NCI-H1417 treated with DMSO at 0.1 percent for 48 hours (cell line): ENCODE measurements at places on chromosomes 12 and 14.

DNA sequence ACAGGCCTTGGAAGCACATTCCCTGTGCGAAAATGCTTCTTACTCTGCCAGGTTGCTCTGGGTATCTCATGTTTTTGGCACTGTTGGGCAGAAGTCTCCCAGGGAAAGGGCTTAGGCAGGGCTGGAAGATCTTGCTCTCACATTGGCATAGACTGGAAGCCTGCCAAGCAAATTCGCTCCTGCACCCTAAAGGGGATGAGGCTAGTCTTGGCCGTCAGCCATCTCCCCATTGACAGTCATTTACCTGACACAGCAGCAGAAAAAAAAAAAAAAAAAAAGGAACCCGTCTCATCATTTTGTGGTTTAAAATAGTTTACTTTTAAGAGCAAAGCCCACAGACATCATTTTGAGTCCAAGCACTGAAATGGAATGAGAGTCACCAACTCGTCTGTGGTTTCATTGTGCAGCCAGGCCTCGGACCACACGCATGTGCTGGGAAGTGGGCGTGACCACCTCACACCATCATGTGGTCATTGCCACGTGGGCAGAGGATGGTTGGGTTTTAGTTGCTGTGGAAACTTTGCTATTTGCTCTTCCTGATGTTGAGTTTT is 84.8 kb downstream of the NRXN3 start:
- DNase-seq = peak; percentile 58

DNA sequence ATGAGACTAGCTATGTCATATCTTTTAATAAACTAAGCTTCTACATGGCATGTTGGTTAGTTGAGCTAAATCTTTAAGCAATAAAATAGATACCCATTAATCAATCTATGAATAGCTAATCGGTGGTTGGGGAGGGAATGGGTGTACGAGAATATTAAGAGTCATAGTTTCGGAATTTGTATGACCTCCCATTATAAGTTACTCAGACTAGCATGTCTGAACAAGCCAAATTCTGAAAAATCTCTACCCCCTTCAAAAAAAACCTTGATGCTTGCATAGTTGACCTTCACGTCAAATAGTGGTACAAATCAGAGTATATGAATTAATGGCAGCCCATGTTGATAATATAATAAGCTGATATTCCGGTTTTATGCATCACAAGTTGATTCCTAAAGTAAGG is 60.0 kb downstream of the PLEKHG7 start:
- DNase-seq = no peak

DNA sequence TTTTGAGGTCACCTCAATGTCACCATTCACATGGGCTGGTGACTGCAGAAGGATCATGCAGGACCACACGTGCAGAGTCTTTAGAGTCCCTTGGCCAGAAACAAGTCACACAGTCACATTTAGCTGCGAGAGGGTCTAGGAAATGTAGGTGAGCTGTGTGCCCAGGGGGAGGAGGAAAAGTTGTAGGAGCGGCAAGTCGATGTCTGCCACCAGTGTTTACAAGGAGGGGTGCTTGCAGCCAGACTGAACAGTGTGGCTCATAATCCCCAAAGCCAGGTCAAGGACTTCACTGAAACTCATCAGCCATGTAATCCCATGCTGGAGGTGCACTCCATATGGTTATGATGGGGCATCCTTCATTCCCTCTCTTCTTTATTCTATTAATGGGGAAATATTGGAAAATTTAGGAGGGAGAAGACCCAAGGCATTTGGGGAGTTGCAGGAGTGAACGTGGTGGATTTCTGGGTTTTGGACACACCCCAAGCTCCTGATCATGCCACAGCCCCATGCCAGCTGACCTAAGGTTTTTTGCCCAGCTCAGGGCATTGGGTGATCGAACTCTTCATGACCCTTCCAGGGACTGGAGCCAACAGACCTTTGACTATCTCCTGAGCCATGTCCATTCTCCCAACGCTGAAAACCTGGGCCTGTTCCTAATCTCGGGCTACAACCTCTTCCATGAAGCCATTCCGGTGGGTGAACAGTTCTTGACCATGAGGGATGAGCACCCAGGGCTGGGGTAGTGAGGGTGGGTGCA is 7.2 kb downstream of the DAO start:
- DNase-seq = no peak

GRCh38 chr12:129827102-129827865 is 76.5 kb downstream of the TMEM132D start:
- DNase-seq = no peak

DNA sequence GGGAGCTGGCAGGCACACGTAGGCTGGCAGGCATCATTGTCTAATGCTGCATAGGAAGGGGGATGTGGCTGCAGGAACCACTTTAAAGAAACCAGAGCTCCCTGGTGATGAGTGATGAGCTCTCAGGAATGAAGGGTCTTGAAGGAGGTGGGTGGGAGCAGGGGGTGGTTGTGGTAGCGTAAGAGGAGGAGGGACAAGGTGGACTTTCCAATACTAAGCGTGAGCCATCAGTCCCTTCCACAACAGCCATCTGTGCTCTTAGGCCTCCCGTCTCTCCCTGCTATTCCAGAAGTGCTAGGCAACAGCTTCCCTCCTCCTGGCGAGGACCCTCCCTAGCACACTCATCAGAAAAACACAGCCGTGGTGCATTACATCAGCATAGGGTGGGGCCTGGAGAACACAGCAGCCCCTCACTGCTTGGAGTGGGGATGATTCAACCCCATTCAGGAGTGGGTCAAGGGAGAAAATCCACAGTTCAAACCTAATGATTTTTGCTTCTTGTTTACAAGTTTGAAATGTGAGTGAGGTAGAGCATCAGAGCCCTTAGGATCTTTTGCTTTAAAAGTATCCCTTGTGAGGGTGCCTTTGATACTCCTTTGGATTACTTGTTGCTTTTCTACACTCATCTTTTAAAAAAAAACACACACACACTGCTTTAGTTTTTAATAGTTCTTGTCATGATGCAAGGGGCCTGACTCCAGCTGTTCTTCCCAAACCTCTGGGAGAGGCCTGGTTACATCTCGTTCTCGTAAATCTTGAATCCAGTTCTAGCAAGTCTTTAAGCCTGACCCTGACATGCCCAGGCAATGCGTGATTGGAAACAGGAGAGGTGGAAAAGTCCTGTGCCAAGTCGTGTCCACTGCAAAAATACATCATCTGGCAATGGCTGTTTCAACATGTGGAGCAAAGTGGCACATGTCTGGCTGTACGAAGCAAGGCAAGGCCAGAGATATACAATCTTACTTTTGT is 356.4 kb upstream of the DDHD1 start:
- no peak for DNase-seq

- DNase-seq = no peak
Observed at GRCh38 chr12:49702676-49703215, 4.5 kb downstream of the FMNL3 start.

DNA sequence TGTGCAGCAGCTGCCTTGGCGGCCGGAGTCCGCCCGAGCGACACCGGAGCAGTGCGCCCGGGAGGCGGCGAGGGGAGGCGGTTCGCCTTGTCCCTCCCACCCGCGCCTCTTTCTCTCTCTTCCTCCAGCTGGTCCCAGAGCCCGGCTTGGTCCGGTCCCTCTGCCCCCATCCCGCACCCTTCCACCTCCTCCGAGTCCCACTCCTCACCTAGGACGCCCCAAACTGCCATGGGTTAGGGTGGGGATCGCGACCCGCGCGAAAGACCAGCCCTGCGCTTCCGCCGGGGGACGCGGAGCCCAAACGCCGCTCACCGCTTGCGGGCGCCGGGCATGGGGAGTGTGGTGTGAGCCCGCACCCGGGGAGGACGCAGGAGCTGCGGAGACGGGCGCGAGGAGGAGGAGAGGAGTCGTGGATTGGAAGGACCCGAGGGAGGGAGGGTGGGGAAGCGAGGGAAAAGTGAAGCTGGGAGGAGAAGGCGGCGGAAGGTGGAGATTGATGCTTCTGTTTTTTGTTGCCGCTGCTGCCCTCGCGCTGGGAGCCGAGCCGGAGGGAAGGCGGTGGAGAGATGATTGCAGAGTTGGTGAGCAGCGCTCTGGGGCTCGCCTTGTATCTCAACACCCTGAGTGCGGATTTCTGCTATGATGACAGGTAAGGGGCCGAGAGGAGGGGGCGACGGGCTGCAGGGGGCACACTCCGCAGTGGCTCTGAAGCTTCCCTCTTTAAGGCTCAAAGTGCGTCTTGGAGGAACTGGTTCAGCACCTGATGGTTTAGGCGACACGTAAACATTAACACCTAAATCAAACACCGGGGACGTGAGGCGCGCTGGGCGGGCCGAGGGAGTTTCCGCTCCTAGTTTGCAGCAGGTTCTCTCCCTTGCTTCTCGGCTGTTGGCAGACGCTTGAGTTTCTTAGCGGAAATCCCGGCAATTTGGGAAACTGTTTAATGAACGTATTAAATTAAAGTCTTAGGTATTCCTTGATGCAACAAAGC is 610 bp downstream of the TMTC2 start:
- peak; percentile 38 for DNase-seq

DNA sequence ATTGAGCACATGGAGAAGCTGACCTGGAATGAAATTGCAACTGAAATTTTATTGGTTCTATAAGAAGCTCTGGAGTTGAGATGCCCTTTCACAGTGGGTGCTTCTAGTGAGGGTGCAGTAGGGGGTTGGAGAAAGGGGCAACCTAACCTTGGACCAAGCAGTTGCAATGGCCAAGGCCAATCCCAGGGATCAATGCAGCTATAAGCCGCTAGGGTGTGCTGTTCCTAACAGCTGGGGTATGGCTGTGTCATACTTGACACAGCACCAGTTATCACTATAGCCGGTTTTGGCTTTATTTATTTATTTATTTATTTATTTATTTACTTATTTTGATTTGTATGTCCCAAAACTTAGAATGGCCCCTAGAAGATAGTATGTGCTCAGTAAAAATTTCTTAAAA is 505.9 kb downstream of the FLRT2 start:
- no peak for DNase-seq

DNA sequence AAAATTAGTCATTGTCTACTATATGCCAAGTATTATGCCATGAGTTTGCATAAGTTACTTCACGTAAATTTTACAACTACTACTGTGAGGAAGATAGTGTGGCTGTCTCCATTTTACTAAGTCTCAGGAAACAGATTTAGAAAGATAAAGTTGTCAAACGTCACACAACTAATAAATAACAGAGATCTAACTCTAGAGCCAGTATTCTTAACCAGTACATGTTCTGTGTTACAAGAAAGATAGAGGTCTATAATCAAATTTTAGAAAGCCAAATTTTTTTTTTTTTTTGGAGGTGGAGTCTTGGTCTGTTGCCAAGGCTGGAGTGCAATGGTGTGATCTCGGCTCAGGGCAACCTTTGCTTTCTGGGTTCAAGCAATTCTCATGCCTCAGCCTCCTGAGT is 14.2 kb downstream of the CLEC4C start:
- DNase-seq = no peak

DNA sequence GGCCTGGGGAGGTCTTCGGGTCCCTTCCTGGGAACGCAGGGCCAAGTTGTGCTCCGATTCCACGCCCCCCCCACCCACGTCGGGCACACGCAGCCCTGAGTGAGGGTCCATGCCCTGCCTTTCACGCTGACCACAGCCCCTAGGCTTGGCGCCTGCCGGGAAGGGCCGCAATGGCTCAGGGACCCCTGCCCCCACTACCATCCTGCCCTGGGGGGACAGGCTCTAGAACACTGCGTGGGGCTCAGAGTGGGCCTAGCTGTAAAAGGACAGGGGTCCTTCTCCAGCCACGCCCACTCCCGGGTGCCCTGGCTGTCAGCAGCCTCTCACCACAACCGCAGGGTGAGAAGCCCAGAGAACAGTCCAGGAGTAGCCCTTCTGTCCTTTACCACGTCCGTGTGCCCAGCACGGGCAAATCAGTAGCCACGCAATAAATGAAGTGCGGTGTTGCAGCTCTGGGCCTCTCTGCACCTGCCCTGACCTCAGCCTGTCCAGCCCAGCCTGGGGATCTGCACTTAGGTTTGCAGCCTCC is 9.4 kb upstream of the GPR68 start:
- no peak for DNase-seq

DNA sequence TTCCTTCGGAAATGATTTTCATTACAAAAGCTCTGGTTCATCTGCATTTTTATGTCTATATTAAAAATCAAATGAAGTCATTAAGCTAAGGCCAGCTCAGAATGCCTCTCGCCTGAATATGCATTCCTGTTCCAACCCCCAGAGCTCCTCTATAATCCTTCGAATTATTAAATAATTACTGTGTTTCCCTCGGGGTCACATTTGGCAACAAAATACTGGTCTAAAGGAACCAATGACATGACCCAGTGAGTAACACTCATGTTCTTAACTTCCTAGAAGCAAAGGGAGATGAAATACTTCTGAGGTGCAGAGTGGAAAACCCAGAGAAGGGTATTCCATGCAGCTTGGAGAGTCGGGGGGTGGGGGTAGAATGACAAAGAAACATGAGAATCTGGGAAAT is 68.3 kb downstream of the FOXN3 start:
- no peak for DNase-seq

DNA sequence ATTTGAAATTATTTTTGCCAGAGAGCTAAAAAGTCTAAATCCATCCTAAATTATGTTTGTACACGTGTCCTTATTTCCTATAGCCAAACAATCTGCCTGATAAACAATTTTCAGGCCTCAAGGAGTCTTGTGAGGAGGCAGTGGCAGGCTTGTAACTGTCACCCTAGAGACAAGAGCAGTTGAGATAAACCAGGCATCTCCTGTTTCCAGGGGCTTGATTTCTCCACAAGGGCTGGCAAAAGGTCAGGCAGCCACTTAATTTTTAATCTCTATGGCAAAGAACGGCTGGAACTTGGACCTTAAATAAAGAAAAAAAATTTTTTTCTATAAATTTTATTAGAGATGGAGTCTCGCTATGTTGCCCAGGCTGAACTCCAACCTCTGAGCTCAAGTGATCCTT is 15.5 kb downstream of the PKP2 start:
- no peak for DNase-seq

GRCh38 chr14:91375720-91376452 is 41.7 kb downstream of the CCDC88C start:
- no peak for DNase-seq

DNA sequence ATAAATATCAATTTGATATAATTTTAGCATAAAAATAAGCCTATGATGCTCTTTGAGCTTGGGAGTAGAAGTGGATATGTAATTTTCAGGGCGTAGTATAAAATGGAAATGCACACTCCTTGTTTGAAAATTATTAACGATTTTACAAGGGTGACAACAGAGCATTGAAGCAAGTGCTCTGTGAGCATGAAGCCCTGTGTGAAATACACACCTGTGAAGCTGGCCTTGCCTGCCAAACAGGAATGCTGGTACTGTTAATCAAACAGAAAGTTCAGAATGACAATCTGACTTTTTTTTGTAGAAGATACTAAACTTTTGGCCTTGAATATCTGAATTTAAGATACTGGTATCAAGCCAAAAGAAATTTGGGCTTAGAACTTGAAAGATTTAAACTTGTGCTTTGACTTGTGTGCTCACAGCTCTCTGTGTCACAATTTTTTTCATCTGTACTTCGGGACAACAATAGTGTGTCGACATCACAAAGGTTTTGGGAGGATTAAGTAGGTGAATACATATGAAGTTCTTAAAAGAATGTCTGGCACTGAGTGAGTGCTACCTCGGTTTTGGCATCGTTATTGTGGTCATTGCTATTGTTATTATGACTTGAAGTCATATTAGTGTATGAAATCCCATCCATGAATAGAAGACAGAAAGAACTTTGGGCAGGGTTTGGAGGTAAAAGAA is 47.3 kb downstream of the LRRK2 start:
- DNase-seq = no peak
